ENCODE measurements at places on chromosomes 13 and 19. TPM values are rescaled to one million over a fixed set of nuclear protein-coding genes. Genes with fewer than 3 reads are reported as not detected.

The FXYD7 gene
- total RNA-seq: not detected

The LEUTX gene
- not detected for total RNA-seq

The LRRC63 gene
- 0.15 TPM for total RNA-seq

The MEDAG gene
- 0.67 TPM for total RNA-seq

The FIZ1 gene
- total RNA-seq: 28.5 TPM

The SNRPA gene
- total RNA-seq: 104 TPM

The SULT2B1 gene
- total RNA-seq: 3.6 TPM

The ZNF793 gene
- 10.1 TPM for total RNA-seq

The CALR3 gene
- not detected for total RNA-seq

The C19orf47 gene
- 29.0 TPM for total RNA-seq

The STARD13 gene
- 6.5 TPM for total RNA-seq

The ZNF433 gene
- 4.7 TPM for total RNA-seq

The PRR12 gene
- 22.9 TPM for total RNA-seq

The GNG14 gene
- total RNA-seq: not detected

The IPO5 gene
- total RNA-seq: 122 TPM

The S1PR4 gene
- 0.26 TPM for total RNA-seq

The MADCAM1 gene
- 0.54 TPM for total RNA-seq

The APC2 gene
- 11.9 TPM for total RNA-seq

The COX7A1 gene
- total RNA-seq: 0.33 TPM

The CYP4F11 gene
- 0.21 TPM for total RNA-seq

The HRC gene
- 0.13 TPM for total RNA-seq

The ZIM2 gene
- not detected for total RNA-seq

The CYP4F2 gene
- 0.21 TPM for total RNA-seq

The OSCAR gene
- total RNA-seq: 6.8 TPM

The PLIN5 gene
- 0.64 TPM for total RNA-seq

The ZNF534 gene
- not detected for total RNA-seq

The HIPK4 gene
- total RNA-seq: 0.13 TPM

The ADGRE3 gene
- not detected for total RNA-seq

The POU2F2 gene
- total RNA-seq: 0.10 TPM

The MTMR6 gene
- total RNA-seq: 9.7 TPM

The LGALS7 gene
- total RNA-seq: not detected

The CLEC17A gene
- total RNA-seq: not detected

The ZNF540 gene
- 0.39 TPM for total RNA-seq

The DPF1 gene
- 7.5 TPM for total RNA-seq

The FPR1 gene
- not detected for total RNA-seq

The ZNF491 gene
- 0.98 TPM for total RNA-seq

The FAAP24 gene
- total RNA-seq: 16.0 TPM

The DCT gene
- not detected for total RNA-seq

The DHDH gene
- 0.85 TPM for total RNA-seq

The ZNF428 gene
- 45.6 TPM for total RNA-seq

The BST2 gene
- 11.8 TPM for total RNA-seq

The HTR2A gene
- not detected for total RNA-seq

The KLK2 gene
- not detected for total RNA-seq

The NLRP11 gene
- 0.18 TPM for total RNA-seq

The ZNF569 gene
- total RNA-seq: 15.6 TPM

The FGF9 gene
- total RNA-seq: not detected

The RSPH6A gene
- not detected for total RNA-seq

The POSTN gene
- 0.08 TPM for total RNA-seq

Data from Panc1 (cell line).